Lower lobe of right lung (tissue), 2 donors: ENCODE measurements at places on chromosomes 7 and 10. TPM values are rescaled to one million over a fixed set of nuclear protein-coding genes. Genes with fewer than 3 reads are reported as not detected.

- H3K27me3 ChIP-seq: no peaks in the 10 kb centered on the region
- DNase-seq: no peak
- H3K4me3 ChIP-seq: no peak overlapping the region
- peaks cover 10% of the 10 kb centered on the region for H3K4me1 ChIP-seq
- no peaks in the 10 kb centered on the region for H3K36me3 ChIP-seq
Measured at GRCh38 chr7:114941692-114942091, 19.8 kb downstream of the MDFIC start.

DNA sequence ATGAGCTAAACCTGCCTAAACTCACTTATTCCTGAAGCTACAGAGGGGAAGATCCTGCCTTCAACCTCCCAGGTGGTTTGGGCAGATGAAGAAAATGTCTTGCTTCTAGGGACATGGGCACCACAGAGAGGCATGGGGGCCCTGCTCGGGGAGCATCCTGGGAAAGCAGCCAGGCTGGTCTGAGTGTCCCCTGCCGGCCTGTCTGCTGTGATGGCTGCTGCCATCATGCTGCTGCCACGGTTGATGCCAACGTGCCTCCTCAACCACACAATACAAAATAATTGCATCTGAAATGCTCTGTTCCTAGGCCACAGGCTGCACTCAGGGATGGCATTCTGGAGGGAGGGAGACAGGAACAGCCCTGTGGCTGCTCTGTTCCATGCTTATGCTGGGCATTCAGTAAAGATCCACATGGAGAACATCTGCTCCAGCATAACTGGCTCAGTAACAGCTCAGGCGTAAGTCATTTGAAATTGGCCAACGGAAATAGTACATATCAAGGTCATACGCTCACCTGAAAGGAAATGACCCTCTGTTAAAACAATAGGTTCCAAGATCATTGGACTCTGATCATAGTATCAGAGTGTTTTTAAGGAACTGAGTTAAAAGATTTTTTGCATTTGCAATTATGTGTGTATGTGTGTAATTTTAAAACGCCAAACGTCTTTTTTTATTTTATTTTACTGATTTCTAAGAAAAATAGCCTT lies 299.0 kb downstream of the TNS3 start:
- no peak overlapping the region for H3K27ac ChIP-seq
- H3K4me1 ChIP-seq: no peaks in the 10 kb centered on the region
- peaks cover 99% of the 10 kb centered on the region for H3K36me3 ChIP-seq
- no peak for DNase-seq
- no peaks in the 10 kb centered on the region for H3K27me3 ChIP-seq

DNA sequence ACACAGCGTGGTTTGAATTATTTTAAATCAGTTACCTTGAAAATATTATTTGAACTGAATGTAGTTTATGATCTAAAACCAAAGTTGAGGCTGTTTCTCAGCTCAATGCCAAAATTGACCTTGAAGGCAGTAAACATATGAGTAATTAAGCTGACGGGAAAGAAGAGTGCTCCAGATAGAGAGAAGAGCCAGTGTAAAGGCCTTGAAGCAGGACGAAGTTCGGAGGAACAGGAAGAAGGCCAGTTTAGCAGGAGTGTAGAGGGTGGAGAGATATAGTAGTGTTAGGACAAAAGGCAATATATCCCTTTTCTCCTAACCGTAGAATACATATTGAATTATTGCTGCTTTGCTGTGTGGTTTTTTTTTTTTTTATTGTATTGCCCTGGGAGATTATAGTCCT lies 63.2 kb downstream of the CYP51A1 start:
- no peaks in the 10 kb centered on the region for H3K27me3 ChIP-seq
- H3K36me3 ChIP-seq: peaks cover 51% of the 10 kb centered on the region
- H3K4me1 ChIP-seq: no peaks in the 10 kb centered on the region
- no peak overlapping the region for H3K27ac ChIP-seq
- no peak for DNase-seq
- no peak overlapping the region for H3K4me3 ChIP-seq

- no peaks in the 10 kb centered on the region for H3K27me3 ChIP-seq
- no peak for DNase-seq
- peaks cover 82% of the 10 kb centered on the region for H3K4me1 ChIP-seq
- peaks cover 29% of the 10 kb centered on the region for H3K36me3 ChIP-seq
- H3K4me3 ChIP-seq: no peak overlapping the region
Measured at GRCh38 chr7:131072505-131073091, 255.1 kb upstream of the MKLN1 start.

- H3K36me3 ChIP-seq: no peaks in the 10 kb centered on the region
- no peak for DNase-seq
- no peaks in the 10 kb centered on the region for H3K27me3 ChIP-seq
- H3K27ac ChIP-seq: no peak overlapping the region
- no peaks in the 10 kb centered on the region for H3K4me1 ChIP-seq
Measured at GRCh38 chr7:78939669-78940068, 513.8 kb downstream of the MAGI2 start.

The CYP26C1 gene
- total RNA-seq: 0.27 TPM

The WNT2 gene
- total RNA-seq: 9.0 TPM

The FGF8 gene
- total RNA-seq: not detected

The PTN gene
- total RNA-seq: 6.3 TPM
